Cortex of kidney (tissue), 1 donor: ENCODE measurements at places on chromosomes 1 and 21.

DNA sequence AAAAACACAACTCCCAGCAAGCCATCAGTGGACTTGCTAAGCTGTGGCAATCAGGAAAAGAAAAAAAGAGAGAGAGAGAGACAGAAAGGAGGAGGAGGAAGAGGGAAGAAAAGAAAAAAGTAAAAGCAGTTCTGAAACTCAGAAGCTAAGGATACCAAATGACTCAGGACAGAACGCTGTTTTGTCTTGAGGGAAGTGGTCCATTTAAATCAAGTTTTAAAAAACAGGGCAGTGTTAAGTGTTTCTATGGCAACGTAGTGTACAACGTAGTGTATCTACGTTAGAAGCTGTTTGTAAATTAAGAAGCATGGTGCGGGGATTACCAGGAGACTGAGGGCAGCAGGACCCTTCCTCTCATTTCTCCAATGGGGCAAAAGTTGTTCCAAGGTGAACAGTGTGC is 5.8 kb downstream of the ADORA3 start:
- DNase-seq: no peak

DNA sequence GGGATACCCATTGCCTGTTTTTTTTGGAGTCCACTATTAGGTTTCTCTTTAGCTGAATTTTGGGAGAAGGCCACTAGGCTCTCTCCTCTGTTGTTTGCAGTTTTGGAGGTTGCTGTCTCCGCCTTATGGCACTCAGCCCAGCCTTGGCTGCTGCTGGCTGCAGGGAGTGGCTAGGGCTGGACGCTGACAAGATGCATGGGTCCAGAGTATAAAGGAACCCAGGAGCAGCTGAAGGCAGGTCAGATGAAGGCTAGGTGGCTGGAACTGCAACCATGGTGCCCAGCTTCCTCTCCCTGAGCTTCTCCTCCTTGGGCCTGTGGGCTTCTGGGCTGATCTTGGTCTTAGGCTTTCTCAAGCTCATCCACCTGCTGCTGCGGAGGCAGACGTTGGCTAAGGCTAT is at the start of gene CYP4B1:
Gene CYP4B1 (plus strand): TSS at position 237 of the 400 bp plus-strand sequence. CDS start 36 bp downstream, at position 273.
- DNase-seq: no peak

DNA sequence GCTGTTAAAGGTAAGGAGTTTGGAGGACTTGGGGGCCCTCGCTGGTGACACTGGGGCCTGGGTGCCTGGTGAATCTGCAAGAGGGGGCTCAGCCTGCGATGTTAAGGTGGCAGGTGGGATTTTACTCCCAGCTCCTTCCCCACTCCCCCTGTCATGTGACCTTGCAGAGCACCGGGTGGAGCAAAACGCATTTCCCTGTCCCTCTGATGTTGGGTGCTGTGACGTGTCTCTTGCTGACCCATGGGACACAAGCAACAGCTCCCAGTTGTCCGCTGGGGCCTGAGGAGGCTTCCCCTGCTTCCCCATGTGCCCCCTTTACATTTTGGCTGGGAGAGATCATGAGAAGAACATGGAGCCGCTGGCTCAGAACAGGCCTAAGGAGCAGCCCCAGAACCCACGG is 319.0 kb downstream of the MATN1 start:
- no peak for DNase-seq

DNA sequence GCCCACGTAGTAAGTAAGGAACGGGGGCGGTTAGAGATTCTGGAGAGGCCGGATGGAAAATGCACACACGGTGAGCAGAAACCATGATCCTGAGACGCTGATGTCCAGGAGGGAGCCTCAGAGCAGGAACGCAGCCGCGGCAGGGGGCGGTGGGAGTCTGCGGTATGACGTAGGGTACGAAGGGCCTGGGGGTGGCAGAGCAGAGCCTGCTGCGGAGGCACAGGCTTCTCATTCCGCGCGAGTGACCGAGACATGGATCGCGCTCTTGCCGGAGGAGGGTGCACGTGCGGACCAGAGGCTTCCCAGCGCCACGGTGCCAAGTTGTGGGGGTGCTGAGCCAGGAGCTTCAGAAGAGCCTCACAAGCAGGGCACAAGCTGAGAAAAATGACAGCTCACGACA is 176.2 kb downstream of the KIF26B start:
- DNase-seq: no peak

DNA sequence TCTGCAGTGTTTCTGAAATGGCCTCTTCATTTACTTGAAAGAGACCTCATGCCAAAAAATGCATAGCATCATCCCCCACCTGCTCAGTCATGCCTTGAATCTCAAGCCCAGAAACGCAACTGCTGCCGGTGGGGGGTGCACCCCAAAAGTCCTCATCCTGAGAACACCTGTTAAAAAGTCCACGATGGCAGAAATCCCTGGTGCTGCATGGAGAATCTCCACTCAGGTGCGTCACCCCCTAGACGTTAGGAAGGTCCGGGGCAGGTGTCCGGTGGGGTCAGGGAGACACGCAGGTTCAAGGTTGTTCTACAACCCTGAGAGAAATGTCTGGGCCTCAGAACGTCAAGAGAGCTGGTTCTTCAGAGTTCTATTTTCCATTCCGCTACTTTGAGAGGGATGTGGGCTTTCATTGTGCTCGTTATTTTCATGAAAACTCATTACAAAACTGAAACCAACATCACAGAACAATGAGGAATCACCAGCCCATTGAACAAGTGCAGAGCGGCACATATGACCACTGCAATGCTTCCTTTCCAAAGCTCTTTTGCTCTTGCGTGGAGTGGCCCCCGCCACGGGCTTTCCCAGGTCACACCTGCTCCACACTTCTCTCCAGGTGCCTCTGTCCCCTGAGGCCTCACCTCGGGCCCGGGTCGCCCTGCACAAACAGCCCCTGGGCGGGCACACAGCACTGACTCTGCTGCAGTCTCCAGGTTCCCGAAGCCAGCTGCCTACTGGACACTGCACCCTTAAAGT is 201.9 kb downstream of the TOMM20 start:
- no peak for DNase-seq

- no peak for DNase-seq
Measured at GRCh38 chr1:12088607-12089006, 25.5 kb downstream of the TNFRSF8 start.

DNA sequence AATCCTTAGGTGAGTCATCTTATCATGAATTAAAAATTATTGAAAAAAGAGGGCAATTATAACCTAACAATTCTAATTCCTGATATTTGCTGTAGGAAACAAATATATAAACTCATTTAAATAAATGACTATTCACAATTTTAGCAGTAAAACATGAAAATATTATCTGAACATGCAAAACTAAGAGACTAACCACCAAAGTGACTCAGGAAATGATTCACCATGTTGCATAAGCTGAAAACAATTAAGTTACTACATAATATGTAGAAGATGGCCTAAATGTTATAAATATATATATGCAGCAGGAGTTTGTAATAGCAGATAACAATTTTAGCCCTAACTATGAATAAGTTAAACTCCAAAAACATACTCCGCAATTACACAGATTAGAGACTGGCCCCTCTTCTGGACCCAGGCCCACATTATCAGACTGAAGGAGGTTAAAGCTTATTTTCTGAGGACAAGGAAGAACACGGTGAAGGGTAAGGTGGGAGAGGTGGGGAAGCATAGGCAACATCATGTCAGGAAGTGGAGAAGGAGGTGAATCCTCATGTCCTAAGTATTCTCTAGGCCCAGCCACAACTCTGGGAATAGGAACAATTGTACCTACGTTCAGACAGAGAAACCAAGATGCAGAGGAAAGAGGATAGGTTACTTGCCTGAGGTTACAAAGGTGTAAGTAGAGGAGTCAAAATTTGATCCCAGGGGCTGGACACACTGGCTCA is 15.6 kb upstream of the AIM2 start:
- DNase-seq: no peak

GRCh38 chr21:32578107-32578691 is 7.1 kb downstream of the TCP10L start:
- no peak for DNase-seq

DNA sequence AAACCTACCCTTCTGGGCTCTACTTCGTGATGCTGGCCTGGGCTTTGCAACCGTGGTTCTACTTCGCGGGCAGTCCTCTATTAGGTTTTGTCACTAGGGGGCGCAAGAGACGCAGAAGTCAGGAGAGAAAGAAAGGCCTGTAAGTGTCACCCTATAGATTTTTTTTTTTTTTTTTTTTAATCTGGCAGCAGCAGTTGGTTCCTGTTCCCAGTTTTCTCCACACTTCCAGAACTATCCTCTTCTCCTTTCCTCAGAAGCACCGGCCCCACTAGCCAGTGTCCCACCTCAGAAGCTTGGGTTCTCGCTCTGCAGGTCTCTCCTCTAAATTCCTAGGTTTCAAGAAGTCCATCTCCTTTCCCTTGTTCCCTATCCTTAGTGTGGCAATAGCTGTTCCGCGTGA is 9.1 kb upstream of the LCE2D start:
- DNase-seq: no peak

GRCh38 chr1:57046462-57046861 is 80.6 kb upstream of the C8B start:
- no peak for DNase-seq

DNA sequence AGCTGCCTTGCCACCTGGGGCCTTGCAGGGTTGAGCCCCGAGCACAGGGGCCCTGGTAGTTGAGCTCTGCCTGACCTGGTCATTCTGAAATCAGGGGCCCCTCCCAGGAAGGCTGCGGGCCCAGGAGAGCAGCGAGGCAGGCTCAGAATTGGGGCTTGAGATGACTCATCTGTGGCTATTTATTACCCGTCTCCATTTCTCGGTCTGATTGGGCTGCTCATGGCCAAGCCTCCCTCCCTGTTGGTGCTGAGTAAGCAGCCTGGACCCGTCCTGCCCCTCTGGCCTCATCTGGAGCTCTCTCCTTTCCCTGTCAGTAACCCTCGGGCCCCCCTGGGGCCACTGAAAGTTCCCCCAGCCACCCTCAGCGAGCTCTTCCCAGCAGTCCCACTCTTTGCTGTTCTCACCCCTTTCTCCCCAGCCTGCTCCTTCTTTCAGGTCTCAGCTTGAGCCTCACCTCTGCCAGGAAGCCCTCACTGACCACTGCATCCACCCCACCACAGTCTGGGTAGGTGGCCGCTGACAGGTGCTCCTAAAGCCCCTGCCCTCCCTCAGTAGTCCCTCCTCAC is 11.0 kb upstream of the TNFRSF8 start:
- DNase-seq: no peak

GRCh38 chr1:53705446-53706096 is 33.4 kb downstream of the GLIS1 start:
- DNase-seq: no peak

GRCh38 chr1:236560213-236560771 is 36.5 kb downstream of the LGALS8 start:
- DNase-seq: no peak

- no peak for DNase-seq
Measured at GRCh38 chr1:151867321-151867720, 13.8 kb upstream of the THEM5 start.

GRCh38 chr1:230121950-230122349 is 54.9 kb downstream of the GALNT2 start:
- no peak for DNase-seq

- DNase-seq: no peak
Measured at GRCh38 chr1:87213135-87213515, 115.6 kb upstream of the LMO4 start.

GRCh38 chr1:69494221-69494620 is 73.5 kb upstream of the LRRC7 start:
- no peak for DNase-seq

GRCh38 chr1:238329671-238330070 is 438.9 kb upstream of the ZP4 start:
- DNase-seq: no peak

DNA sequence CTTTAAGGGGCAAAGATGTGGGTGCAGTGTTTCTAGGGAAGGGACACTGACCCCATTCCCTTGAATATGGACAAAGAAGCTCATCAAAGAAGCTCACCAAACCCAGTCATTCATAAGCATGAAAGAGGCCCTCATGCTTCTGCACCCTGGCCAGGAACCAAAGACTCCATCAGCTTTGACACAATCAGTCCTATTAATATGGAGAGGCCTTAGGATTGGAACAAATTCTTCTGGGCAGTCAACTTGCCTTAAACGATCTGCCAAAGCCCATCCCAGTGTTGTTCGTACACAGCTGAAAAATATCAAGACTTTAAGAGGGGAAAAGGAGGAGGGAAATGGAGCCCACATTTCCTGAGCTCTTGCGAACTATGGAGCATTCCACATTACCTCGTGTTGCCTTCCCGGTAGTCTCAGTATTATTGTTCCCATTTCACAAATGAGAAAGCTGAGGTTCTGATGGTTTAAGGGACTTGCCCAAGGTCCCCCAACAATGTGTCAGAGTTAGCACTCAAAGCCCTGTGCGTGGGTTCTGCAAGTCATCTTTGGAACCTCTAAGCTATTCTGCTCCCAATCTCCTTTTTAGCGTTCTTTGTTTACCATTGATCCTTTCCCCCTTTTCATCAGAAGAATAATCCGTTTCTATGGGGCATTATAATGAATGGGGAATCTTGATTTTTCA is 161.9 kb downstream of the ZBTB18 start:
- DNase-seq: no peak

GRCh38 chr21:18146820-18147219 is 97.8 kb upstream of the CHODL start:
- DNase-seq: no peak
